ENCODE measurements at places on chromosomes 16 and 17.

- DNase-seq = no peak
These were observed 12.9 kb downstream of the TRPV2 start for GRCh38 chr17:16428098-16428882.

GRCh38 chr17:76543826-76544545 is 4.1 kb downstream of the PRCD start:
- no peak for DNase-seq

DNA sequence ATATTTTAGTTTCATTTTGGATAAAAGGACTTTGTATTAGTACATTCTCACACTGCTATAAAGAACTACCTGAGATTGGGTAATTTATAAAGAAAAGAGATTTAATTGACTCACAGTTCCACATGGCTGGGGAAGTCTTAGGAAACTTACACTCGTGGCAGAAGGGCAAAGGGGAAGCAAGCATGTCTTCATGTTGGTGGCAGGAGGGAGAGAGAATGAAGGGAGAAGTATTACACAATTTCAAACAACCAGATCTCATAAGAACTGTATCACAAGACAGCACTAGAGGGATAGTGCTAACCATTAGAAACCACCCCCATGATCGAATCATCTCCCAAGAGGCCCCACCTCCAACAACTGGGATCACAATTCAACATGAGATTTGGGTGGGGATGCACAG is 142.9 kb downstream of the USP31 start:
- DNase-seq = no peak

DNA sequence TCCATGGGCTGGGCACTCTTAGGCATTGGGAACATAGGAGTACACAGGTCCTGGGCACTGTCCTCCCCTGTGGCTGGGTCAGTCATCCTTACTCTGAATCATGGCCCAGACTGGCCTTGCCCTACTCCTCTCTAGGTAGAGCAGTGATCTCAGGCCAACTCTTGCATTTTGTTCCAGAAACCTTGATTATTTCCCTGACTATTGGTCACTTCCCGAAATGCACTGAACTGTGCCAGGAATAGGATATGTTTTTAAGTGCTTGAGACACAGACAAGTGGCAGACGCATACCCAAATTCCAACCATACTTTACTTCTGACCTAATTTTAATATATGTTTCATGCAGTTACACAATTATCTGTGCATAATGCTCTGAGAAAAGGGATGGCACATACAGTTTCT is 10.3 kb downstream of the KRABD2 start:
- DNase-seq = no peak

GRCh38 chr17:44541884-44542581 is 15.3 kb upstream of the FZD2 start:
- no peak for DNase-seq

GRCh38 chr17:37532756-37533155 is 43.1 kb downstream of the DUSP14 start:
- DNase-seq = no peak

DNA sequence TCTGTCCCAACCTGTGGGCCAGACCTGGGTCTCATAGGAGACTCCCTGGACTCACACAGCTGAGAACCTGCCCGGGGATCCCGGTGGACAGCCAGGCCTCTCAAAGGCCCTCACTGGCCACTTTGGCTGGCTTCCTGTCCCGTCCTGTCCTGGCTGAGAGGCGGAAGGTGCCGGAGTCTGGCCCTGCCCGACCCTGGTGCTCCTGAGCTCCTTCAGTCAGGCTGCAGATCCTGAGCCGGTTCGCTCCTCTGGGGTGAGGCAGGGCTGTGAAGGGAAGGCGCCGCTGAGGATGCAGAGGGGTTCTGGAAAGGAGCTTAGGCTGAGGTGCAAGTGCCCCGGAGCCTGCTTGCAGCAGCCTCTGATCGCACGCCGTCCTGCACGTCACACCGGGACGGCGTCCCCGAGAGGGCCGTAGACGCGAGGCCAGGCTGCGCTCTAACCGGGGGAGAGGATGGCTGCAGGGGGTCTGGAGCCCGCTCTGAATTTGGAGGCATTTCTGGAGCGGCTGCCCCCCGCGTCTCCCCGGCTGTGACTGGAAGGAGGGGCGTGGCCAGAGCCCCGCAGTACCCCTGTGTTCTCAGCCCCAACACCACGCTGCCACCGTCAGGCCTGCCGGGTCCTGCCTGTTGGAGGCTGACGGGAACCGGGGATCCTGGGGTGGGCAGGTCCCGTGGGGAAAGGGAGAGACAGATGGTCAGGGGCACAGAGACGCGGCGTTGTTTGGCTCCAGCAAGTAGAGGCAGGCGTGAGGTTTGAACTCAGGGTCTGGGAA is 4.1 kb downstream of the HGS start:
- DNase-seq = no peak

GRCh38 chr17:81462506-81463125 is 50.0 kb downstream of the ACTG1 start:
- DNase-seq = no peak

DNA sequence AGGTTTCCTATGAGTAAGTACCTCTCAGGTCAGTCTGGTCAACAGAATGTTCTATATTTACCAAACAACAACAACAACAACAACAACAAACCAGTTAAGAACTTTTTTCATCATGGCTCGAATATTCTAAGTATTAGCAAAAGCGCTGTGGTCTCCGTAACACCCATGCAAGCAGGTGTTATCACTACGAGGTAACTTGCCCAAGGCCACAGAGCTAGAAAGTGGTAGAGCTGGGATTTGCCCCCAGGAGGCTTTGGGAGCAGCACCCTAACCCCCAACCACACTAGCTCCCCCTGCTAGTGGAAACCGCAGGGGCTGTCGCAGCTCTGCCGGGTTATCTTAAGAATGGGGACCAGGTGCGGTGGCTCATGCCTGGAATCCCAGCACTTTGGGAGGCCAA is 23.9 kb upstream of the C16orf74 start:
- no peak for DNase-seq

DNA sequence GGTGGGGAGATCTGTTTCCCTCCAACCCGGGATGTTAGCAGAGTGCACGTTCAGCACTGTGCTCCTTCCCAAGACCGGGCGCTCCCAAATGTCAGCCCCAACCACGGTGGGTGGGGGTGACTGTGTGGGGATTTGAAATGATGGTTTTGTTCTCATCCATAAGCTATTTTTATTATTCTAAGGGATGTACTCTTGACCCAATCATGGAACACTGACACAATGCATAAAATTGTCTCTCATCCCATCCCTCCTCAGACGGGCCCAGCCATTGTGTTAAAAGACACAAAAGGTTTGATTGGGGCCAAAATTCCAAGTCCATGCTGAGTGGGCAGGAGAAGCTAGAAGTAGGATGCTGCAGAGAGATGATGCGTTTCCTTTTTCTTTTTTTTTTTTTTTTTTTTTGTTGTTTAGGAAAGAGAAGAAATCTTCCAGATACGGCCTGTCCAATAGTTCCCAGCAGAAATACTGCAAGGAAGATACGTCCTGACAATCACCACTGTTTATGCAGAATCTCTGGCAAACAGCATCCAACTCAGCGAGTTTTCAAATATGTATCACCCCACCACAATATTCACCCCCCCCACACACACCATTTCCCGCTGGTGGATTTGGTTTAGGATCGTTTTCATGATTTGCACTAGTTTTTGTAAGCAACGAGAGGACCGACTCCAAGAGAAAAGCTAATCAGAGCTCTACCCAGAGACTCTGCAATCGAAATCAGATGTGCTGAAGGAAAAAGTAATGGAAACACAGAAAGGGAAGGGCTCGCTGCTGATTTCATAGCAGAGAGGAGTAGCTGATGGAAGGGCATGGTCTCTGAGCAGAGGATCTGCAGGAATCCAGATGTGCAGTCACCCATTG is 163.5 kb upstream of the DYNLRB2 start:
- no peak for DNase-seq

GRCh38 chr16:72947379-72948237 is 100.3 kb downstream of the ZFHX3 start:
- no peak for DNase-seq

DNA sequence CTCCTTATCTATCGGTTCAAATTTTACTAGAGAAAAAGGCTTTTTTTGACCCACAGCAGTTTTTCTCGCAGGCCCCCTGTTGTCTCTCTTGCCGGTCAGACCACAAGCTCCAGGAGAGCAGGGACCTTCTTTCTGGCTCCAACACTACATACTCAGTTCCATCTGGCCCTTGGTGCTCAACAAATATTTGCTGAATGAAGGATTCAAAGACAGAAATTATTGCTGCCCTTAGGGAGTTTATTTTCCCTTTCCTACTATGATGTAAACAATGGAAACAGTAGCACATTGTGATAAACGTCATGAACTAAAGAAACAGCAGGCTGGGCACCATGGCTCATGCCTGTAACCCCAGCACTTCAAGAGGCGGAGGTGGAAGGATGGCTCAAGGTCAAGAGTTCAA is 59.0 kb upstream of the ATP2A3 start:
- no peak for DNase-seq

GRCh38 chr17:66643815-66644710 is 190.9 kb upstream of the CACNG5 start:
- DNase-seq = no peak

DNA sequence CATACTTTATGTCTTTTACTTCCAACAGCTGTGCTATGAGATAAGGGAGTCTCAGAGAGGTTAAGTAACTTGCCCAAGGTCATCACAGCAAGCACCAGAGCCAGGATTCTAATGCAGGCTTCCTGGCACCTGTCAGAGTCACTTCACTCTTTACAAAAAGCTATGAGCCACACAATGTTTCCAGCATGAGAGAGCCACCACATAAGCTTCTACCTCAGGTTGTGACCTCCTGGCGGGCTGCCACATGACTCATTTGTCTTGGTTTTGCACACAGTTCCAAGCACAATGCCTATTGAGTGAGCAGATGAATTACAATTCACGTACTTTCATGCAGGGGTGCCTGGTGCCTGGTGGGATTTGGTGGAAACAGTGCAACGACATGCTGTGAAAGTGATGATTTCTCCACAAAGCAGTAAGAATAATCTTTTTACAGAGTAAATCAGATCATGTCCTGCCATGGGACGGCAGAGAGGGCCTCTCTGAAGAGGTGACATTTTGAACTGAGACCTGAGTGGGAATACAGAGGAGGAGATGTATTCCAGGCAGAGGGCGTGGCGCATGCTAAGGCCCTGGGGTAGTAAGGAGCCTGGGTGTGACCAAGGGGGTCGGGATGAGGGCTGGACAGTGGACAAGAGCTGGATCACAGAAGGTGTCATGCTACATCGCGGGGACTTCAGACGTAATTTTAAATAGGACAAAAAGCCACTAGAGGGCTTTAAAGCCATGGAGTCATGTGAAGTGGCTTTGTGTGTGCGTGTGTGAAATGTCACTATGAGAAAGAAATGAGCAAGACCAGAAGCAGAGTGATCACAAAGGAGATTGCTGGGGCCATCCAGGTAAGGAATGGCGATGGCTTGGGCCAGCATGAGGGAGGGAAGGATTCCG is 53.4 kb downstream of the CACNG3 start:
- DNase-seq = no peak

GRCh38 chr17:59372138-59372751 is 40.8 kb downstream of the YPEL2 start:
- no peak for DNase-seq
